ENCODE measurements at places on chromosomes 2 and 18.
A peak's percentile ranks its signal among the peaks of the same experiment; 100 is the strongest.

DNA sequence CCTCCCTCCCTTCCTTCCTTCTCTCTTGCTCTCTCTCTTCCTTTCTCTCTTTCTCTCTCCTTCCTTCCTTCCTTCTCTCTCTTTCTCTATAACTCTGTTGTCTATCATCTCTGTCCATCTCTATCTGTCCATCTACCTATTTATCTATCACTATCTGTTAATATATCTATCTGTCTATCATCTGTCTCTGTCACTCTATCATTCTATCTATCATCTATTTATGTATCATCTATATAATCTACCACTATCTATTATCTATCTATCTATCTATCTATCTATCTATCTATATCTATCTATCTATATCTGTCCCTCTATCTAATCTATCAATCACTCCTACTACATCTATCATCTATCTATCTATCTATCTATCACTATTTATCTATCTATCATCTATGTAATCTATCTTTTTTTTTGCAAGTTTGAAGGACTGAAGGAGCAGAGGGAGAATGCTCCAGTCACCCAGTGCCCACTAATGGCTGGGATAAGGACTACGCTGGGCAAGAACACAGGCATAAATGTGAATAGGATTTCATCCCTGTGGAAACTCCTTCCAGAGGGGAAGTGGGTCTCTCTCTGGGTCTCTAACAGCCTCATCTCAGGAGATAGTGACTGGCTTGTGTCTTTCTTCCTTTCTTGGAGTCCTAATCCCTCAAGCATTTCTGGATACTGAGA is 427.0 kb downstream of the LPIN1 start:
- peaks cover 25% of the 10 kb centered on the region for H3K4me1 ChIP-seq
- DNase-seq = no peak

DNA sequence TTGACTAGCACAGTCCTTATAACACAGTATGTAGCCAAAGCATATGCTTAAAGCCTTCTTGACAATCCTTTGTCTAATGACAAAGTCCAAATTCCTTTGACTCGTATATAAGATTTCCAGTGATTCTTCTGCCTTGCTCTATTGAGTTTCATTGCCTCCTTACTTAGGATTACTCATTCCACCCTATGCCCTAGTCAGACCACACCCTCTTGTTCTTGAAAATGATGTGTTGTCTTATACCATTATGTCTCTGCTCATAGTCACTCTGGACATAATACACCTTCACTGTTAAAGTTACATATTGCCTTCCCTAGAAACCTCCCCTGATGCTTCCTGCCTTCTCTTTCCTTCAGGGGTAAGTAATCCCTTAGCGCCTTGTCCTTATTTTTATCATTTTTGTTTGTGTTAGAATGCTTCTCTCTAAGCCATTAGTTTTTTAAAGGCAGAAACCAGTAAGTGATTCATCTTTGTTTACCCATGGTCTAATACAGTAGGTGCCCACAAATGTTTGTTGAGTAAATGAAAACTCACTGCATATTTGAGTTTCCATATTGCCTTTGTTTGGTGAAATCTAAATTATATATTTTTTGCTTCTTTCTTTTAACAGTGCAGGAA is 19.3 kb downstream of the GPD2 start:
- DNase-seq = no peak
- H3K27ac ChIP-seq = no peak overlapping the region
- no peaks in the 10 kb centered on the region for H3K4me1 ChIP-seq
- H3K4me3 ChIP-seq = no peak overlapping the region
- H3K36me3 ChIP-seq = no peaks in the 10 kb centered on the region
- H3K27me3 ChIP-seq = no peaks in the 10 kb centered on the region

DNA sequence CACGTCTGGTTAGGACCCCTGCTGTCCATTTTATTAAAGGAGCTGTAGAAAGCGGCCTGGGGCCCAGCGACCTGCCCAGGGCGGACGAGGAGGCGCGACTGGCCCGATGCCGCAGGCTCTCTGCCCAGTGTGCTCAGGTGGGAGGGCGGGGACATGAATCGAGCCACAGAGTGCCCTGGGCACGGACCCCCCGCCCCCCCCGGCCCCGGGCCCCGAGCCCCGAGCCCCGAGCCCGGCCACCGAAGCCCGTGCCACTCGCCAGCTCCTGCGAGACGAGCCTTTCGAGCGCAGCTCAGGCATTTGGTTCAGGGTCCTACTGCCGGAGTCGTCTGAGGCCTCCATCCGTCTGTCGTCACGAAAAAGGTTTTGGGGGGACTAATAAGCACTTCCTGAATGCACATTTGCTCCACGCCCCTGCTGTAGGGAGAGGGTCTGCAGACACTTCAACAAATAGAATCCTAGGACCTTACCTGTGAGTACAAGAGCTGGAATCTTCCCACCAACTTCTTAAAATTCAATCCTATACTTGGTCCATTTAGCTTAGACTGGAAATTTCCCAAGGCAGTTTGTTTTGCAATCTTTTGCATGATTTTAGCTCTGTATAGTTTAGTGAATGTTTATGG is 602 bp upstream of the ADAM17 start:
- H3K36me3 ChIP-seq = no peaks in the 10 kb centered on the region
- peaks cover 12% of the 10 kb centered on the region for H3K4me1 ChIP-seq
- peak; percentile 3 for DNase-seq
- no peaks in the 10 kb centered on the region for H3K27me3 ChIP-seq

DNA sequence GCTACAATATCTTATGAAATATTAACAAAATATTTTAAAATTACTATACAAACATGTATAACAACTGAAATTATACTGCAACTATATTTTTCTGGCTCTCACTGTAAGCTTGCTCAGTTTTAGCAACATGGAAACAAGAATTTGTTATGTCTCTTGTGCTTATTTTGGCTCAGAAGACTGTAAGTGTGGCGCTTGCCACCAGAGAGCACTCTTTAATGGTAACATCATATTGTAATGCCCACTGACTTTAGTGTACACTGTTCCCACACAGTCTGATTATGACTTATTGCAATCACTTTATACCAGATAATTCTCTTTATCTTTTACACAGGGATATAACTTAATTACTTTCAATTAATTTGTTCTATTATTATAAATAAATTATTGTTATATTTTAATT is 1500.6 kb upstream of the TMEFF2 start:
- H3K4me3 ChIP-seq = no peak overlapping the region
- H3K27ac ChIP-seq = no peak overlapping the region
- H3K27me3 ChIP-seq = no peaks in the 10 kb centered on the region
- DNase-seq = no peak

GRCh38 chr18:79779700-79780190 is 18.0 kb upstream of the KCNG2 start:
- H3K4me1 ChIP-seq = no peaks in the 10 kb centered on the region
- no peak overlapping the region for H3K4me3 ChIP-seq
- DNase-seq = no peak
- no peak overlapping the region for H3K27ac ChIP-seq
- no peaks in the 10 kb centered on the region for H3K36me3 ChIP-seq
- H3K27me3 ChIP-seq = no peaks in the 10 kb centered on the region

DNA sequence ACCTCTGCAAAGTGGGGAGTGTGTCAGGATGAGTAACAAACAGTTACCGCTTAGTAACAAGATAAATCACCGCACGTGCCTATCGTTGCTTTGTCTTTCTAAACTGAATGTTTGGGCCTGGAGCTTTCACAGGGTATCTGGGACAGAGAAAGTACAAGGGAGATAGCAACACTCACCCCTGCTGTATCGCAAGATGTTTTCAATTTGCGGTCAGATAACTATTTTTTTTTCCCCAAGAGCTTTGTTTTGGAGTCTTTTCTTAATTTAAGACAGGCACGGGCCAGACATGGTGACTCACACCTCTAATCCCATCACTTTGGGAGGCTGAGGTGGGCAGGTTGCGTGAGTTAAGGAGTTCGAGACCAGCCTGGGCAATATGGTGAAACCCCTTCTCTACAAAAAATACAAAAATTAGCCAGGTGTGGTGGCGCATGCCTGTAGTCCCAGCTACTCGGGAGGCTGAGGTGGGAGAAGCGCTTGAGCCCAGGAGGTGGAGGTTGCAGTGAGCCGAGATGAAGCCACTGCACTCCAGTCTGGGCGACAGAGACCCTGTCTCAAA is 146.6 kb downstream of the GBX2 start:
- no peaks in the 10 kb centered on the region for H3K27me3 ChIP-seq
- no peak overlapping the region for H3K27ac ChIP-seq
- DNase-seq = no peak
- no peak overlapping the region for H3K4me3 ChIP-seq

GRCh38 chr2:220787251-220787650 is 784.9 kb downstream of the EPHA4 start:
- DNase-seq = no peak
- H3K27me3 ChIP-seq = no peaks in the 10 kb centered on the region
- no peak overlapping the region for H3K27ac ChIP-seq
- H3K36me3 ChIP-seq = no peaks in the 10 kb centered on the region
- H3K4me1 ChIP-seq = no peaks in the 10 kb centered on the region
- H3K4me3 ChIP-seq = no peak overlapping the region

DNA sequence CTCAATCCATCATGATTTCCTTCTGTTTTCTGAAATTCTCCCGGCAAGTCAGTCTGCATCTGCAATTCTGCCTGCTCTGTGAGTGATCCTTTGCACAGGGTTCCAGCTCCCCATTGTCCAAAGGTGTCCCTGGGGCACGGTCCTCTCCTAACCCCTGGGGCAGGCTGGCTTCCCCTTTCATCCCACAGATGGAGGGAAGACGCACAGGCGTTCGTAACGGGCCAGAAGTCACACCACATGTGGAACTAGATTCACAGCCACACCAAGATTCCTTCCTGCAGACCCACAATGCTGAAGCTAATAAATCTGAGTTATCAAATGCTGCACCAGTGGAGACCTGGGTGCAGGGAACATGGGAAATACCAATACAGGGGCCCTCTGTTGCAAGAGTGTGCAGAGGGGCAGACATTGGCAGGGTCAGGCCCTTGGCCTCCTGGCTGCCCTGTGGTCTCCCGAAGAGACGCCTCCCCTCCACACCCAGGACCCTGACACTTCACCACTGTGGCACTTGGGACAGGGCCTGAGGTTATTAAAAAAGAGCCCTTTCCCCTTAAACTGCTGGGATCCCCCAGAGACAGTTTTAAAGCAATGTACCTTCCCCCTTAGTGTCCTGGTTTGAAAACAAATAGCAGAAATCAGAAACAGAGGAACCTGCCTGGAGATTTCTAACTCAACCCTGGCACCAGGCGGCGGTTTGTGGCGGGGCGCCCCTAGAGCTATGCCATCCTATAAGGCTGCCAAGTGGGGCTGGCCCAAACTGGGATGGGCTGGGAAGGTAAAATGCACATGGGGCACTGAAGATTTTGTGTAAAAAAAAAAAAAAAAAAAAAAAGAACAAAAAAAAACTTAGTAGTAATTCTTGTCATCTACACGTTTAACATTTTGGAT is 15.4 kb downstream of the ZNF516 start:
- H3K4me3 ChIP-seq = no peak overlapping the region
- no peaks in the 10 kb centered on the region for H3K27me3 ChIP-seq
- DNase-seq = no peak
- H3K27ac ChIP-seq = no peak overlapping the region

DNA sequence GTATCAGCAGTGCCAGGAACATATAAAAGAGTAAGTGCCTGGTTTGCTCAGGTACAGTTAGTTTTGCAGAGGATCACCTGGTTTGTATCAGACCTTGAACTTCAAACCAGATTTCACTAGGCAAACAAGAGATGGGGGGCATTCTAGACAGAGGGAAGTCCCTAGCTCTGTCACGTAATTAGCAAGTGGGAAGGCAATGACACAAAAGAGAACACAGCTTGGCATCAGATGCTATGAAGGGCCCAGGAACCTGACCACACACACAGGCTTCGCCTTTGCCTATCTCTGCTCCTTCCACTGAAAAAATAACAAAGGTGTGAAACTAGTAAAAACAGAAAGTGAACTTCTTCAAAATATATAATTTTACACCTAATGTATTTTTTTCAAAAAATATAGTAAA is 62.6 kb downstream of the CERKL start:
- H3K4me3 ChIP-seq = no peak overlapping the region
- H3K27me3 ChIP-seq = no peaks in the 10 kb centered on the region
- no peaks in the 10 kb centered on the region for H3K4me1 ChIP-seq
- no peak for DNase-seq

DNA sequence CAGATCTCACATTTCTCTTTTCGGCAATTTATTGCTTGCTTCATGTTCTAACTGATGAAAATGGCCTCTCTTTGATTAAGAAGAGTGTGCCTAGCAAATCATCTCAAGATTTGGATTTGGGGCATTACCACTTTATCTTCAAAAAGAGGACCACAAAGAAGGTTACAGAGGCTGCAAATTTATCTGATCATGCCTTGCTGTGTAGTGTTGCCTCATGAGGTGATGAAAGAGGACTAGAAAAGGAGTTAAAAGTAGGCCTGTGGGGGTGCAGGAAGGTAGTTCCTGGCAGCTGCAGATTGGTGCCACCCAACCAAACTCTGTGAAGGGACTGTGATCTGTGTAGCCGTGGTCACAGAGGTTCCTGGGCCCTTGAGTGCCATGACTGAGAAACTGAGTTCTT is 69.2 kb downstream of the PRELID3A start:
- no peaks in the 10 kb centered on the region for H3K27me3 ChIP-seq
- no peak overlapping the region for H3K4me3 ChIP-seq
- DNase-seq = no peak
- no peak overlapping the region for H3K27ac ChIP-seq

- no peaks in the 10 kb centered on the region for H3K27me3 ChIP-seq
- no peak overlapping the region for H3K27ac ChIP-seq
- H3K4me3 ChIP-seq = no peak overlapping the region
- no peaks in the 10 kb centered on the region for H3K4me1 ChIP-seq
These were observed 85.9 kb downstream of the FEZ2 start for GRCh38 chr2:36511858-36512603.

DNA sequence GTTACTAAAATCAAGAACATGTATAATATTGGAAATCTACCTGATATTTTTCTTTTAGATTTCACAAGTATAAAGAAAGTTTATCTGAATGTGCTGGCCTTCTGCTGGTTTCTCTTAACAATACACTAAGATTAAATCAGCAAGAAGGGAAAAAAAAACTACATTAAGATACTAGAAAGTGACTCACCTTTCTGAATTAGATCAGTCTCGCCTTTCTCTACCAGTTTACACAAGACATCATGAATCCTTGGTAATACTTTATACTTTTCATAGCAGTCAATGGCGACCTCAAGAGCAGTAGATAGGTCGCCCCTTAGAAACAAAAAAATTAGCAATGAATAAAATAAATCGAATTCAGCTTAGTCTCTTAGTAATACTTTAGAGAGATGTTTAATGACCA is 61.2 kb downstream of the LRPPRC start:
- no peaks in the 10 kb centered on the region for H3K27me3 ChIP-seq
- no peak overlapping the region for H3K27ac ChIP-seq
- DNase-seq = no peak
- no peaks in the 10 kb centered on the region for H3K4me1 ChIP-seq
- H3K4me3 ChIP-seq = no peak overlapping the region

GRCh38 chr2:198374375-198375082 is 570.1 kb downstream of the PLCL1 start:
- no peaks in the 10 kb centered on the region for H3K4me1 ChIP-seq
- no peak for DNase-seq
- no peak overlapping the region for H3K4me3 ChIP-seq
- H3K27me3 ChIP-seq = no peaks in the 10 kb centered on the region
- H3K27ac ChIP-seq = no peak overlapping the region
- H3K36me3 ChIP-seq = no peaks in the 10 kb centered on the region

- H3K27me3 ChIP-seq = no peaks in the 10 kb centered on the region
- no peaks in the 10 kb centered on the region for H3K4me1 ChIP-seq
- no peak overlapping the region for H3K4me3 ChIP-seq
These were observed 239.9 kb downstream of the PAX3 start for GRCh38 chr2:222058819-222059445.

- DNase-seq = no peak
- no peak overlapping the region for H3K4me3 ChIP-seq
- no peaks in the 10 kb centered on the region for H3K4me1 ChIP-seq
- H3K27me3 ChIP-seq = no peaks in the 10 kb centered on the region
These were observed 323.1 kb downstream of the NBAS start for GRCh38 chr2:15238028-15238427.

- H3K36me3 ChIP-seq = peaks cover 14% of the 10 kb centered on the region
- H3K4me3 ChIP-seq = no peak overlapping the region
These were observed 32.0 kb downstream of the CENPO start for GRCh38 chr2:24824966-24825882.

Measured in effector memory CD4-positive, alpha-beta T cell (primary cell).